ENCODE measurements at places on chromosomes 1 and 21.

GRCh38 chr1:8816831-8817411 is 519 bp downstream of the RERE start:
- no peak for DNase-seq

GRCh38 chr1:30328401-30329262 is 394.8 kb downstream of the MATN1 start:
- no peak for DNase-seq

DNA sequence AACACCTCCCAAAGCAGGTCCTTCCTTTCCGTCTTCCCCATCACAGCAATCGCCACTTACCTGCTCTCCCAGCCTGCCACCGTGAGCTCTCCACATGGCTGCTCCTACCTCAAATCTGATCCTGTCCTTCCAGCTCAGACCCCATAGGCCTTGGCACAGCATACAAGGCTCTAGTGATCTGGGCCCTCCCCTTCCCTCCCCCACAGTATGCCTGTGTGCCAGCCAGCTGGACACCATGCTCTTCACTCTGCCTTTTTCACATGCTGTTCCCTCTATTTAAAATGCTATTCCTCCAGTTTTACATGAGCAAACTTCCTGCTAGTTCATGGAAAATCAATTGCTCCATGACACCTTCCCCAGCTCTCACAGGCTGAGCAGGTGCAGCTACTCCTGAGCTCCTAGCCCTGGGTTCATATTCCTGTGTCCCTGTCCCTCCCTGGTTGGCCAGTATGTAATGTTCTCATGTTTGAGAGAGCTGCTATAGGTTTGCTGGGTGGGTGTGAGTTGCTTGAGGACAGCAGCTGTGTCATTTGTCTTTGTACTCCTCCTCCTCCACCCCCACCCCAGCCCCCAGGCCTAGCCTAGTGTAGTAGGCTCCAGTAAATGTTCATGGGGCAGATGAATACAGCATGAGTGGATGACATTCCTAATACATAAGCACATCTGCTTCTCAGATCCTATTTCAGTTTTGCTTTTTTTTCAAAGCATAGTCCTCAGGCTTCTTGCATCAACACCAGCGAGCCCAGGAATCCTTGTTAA is 6.3 kb upstream of the TNNT2 start:
- DNase-seq, result no peak

- no peak for DNase-seq
These were observed 105.4 kb upstream of the FAM78B start for GRCh38 chr1:166272155-166272554.

DNA sequence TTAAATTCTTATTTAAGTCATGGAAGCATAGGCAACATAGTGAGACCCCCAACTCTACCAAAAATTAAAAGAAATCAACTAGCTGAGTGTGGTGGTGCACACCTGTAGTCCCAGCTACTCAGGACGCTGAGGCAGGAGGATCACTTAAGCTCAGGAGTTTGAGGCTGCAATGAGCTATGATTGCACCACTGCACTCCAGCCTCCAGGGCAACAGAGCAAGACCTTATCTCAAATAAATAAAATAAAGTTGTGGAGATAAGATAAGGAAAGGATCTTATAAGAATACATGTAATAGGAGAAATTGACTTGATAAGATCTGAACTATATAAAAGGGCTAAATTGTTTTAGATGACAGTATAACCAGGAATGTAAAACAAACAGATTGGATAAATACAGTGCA is 2.3 kb upstream of the BATF3 start:
- DNase-seq, result no peak
